NCI-H1417 treated with DMSO at 0.1 percent for 48 hours (cell line): ENCODE measurements at places on chromosomes 11 and 22.

DNA sequence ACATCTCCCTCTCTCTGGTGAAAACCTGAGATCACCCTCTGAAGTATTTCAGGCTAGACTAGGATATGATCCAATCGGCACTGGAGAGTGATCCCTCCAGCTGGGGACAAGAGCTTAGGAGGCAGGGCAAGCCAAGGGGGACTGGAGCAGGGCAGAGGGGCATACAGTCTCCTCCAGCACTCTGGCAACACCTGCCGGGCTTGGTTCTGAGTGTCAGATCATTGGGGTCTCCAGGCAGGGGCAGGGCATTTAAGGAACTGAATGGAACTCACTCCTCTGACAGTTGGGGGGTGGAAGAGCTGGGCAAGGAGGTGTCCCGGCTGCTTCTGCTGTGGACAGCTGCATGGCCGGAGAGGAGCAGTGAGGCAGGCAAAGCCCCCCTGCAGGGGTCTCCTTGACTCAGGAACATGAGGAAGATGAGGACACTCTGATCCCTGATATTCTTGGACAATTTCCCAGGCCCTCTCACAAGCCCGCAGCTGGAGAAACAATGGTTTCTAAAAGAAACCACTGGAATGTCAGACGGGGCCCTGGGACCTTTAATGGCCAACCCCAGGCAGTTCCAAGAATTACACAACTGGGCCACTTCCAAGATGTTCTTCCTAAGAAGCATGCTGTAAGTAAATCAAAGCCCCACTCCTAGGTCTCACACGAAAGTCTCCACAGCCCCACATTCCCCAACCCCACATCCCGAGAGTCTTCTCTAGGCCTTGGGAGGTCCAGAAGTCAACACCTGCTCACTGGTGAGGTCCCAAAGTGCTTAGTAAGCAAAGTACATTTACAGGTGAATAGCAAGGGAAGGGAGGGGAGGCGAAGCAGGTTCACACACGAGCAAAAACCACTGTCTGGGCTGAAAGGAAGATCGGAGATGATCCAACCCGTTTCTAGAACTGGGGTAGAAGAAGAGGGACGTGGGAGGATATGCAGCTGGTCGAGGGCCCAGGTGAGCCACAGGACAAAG is 1.2 kb upstream of the CCDC86 start:
- DNase-seq: no peak

- no peak for DNase-seq
Measured at GRCh38 chr22:20919718-20920117, 2.5 kb downstream of the CRKL start.

DNA sequence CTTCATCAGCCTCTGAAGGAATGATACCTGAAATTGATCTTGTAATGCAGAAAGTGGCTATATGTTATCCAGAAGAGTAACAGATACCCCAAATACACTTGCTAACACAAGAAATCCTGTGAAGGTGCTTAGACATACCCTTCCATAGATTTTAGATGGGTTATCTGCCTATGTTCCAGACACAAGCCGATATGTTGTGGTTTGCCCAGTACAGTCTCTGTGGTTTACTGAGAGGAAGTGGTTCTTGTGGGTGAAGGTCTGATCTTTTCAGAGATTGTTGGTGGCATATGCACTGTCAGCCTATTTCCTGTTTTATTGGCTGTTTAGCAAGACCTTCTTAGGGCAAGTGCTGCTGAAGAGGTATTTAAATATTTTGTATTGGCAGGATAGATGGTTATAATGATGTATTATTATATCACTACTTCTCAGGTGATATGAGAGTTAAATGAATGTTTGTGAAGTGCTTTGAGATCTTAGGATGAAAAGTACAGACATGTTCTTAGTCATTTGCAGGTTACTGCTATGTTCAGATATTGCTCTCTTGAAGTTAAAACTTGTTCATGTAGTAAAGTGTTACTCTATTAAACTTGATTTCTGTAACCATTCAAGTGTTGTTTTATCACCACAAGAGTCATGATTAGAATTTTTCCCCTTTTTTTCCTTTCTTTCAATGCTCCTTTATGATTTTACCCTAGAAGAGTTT is 8.2 kb downstream of the ARHGEF12 start:
- DNase-seq: no peak

DNA sequence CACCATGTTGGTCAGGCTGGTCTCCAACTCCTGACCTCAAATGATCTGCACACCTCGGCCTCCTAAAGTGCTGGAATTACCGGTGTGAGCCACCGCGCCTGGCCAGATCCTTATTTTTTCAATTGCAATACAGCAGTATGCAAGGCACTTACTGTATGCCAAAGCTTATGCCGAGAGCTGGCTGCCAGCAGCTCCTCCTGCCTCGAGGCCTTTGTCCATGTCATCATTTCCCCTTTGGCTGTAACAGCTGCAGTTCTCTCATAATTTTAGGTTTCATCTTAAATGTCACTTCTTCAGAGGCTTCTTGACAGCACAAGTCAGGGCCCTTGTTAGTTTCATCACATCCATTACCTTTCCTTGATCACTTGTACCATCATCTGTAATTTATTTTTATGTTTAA is 1.5 kb upstream of the SREBF2 start:
- no peak for DNase-seq

DNA sequence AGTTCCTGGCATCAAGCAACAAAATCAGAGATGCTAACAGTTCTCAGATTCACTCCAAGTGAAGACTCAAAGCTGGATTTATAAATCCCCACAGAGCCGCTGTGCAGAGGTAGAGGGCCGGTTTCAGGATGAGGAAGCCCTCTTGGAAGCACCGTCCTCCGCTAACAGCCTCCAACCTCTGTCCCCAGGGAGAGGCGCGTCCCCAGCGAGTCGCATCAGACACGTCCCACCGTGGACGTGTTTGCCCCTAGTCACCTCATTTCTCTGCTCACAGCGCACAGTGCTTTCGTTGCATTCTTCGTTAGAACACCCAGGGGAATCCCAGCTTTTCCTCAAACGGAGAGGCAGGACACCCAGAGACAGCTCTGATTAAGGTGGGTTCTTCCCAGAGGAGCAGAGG is 642.9 kb downstream of the BRD1 start:
- no peak for DNase-seq

- no peak for DNase-seq
Measured at GRCh38 chr22:29193021-29193420, 12.7 kb upstream of the EMID1 start.

DNA sequence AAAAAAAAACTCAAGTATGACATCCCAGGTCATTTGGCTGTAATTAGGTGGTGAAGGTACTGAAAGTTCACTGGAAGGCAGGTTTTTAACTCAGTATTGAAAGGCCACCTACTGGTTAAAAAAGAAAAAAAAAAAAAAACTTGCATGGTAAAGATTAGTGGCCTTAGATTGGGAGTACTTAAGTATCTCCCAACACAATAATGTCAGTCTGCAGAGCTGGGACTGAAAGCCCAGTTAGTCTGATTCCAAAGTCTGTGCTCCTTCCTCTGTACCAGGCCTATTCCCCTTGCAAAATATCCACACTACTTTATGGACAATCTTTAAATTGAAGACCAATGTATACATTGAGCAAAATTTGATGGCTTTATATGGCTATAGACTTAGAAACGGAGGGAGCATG is 85.5 kb downstream of the NOX4 start:
- DNase-seq: peak; percentile 6

- DNase-seq: no peak
Measured at GRCh38 chr11:95081412-95081811, 8.2 kb upstream of the ENDOD1 start.

DNA sequence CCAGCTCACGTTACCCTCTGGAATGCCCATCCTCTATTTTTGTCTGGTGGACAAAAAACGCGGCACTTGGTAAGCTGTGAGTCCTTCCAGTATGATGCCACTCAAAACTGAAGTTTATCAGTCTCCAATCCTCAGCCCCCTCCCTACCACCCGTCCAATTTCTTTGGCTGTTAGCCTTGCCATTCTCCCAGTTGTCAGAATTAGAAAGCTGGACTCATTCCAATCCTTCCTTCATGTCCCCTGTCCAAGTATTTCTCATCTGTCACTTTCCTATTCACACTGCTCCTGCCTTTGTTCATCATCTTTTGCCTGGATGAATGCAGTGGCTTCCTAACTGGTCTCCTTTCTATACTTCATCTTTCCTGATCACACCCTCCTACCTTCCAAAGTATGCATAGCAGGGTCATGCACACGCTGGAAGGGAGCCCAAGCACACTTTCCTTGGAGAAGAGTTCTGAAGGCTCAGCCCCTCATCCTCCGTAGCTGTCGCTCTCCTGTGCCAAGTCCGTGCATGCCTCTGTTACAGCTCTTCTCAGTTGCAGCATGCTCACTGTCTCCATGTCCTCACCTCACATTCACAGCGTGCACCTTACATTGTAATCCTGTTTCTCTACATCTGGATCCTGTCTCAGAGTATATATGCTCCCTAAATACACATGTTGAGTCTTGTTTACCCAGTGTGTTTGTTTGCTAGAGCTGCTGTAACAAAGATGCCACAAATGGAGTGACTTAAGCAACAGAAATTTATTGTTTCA is 19.4 kb downstream of the APLP2 start:
- no peak for DNase-seq

DNA sequence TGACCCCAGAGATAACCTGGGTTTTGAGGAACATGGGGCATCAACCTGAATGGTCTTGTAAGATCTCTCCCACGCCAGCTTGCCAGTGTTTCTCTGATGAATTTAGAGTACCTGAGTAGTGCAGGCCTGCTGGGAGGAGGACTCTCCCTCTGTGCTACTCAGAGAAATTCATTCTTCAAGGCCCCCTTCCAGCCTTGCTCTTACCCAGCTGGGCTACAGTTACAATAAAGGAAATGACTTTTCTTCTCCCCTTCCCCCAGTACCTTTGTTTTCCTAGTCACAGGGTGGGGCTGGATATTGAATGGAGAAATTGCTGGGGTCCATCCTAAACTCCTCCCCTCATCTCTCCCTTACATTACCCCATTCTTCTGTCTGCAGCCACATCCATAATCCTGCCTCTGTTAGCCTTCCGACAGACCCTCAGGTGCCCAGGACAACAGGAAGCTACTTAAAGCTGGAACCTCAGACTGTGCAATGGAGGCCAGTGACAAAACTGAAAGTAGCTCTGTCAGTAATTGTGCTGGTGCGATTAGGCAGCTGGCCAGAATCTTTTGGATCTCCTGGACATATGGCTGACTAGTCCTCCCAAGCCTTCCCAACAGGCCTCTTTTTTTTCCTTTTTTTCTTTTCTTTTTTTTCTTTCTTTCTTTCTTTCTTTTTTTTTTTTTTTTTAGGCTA is 17.4 kb downstream of the LIMK2 start:
- no peak for DNase-seq

DNA sequence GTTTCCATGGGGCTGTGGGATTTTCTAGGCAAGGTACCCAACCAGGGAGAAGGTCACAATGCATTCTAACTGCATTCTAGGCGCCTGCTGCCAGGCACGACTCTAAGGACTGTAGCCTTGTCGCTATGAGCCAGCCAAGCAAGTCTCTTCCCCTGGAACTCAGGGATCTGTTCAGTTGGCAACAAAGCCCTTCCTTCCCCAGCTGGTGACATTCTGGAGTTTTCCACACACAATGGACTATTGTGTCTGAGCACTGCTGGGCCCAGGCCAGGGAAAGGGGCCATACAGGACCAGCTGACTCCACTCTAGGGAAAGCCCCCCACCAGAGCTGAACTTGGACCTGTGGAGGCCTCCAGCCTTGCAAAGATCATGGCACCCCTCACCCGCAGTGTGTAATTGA is 116.8 kb downstream of the RRAS2 start:
- no peak for DNase-seq

DNA sequence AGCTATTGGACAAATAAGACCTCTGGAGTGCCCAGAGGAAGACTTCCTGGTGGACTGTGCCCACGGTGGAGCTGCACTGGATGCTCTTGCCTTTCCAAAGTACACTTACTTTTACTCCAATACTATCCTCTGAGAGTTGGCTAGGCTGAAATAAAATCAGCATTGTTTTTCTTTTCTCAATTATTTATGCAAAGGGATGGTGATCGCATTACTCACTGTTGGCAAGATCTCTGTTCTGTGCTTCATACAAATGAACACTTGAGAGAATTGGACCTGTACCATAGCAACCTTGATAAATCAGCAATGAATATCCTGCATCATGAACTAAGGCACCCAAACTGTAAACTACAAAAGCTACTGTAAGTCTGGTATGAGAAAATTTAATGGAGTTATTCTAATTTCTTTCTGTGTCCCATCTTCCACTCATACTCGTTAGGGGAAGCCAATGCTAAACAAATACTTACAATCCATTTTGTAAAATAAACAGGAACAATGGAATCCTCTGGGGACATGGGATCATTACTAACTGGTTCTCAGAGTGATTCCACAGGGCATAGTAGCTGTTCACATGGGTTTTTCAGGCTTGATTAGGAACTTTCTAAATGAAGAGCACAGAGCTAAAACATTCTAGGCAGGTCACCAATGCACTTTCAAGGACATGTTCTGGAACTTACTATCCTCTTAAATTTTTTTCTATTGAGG is 26.3 kb downstream of the NLRP14 start:
- no peak for DNase-seq

- DNase-seq: no peak
Measured at GRCh38 chr11:124193221-124194010, 10.3 kb downstream of the OR10D3 start.

- no peak for DNase-seq
Measured at GRCh38 chr11:46617972-46618314, 590 bp downstream of the ATG13 start.

- no peak for DNase-seq
Measured at GRCh38 chr22:46614025-46614931, 5.9 kb upstream of the GRAMD4 start.

DNA sequence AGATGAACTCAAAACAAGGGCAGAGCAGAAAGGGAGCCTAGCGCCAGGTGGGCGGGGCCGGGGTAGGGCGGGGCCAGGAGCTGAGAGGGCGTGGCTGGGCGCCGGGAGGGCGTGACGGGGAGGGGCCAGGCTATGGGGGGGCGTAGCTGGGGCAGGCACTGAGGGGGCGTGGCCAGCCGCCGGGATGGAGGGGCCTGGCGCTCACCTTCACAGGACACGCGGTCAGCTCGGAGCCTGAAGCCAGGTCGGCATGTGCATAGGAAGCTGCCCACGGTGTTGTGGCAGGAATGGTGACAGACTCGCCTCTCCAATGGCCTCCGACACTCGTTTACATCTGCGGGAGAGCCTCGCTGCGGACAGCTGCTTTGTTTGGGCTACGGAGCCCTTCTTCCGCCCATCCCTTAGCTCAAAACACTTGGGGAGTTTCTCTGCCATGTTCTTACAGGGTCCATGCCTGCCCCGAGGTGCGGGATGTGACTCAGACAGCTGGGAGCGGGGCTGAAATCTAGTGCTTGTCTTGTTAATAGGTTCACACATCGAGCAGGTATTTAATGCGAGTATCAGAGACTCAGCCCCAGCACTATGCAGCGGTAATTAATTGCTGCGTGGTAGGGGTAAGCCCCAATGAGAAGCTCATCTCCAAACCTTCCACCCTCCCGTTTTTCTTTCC is 13.4 kb downstream of the VWCE start:
- DNase-seq: no peak

GRCh38 chr22:23289851-23290724 is 109.8 kb downstream of the BCR start:
- no peak for DNase-seq

GRCh38 chr11:59511675-59512074 is 336 bp downstream of the OR4D9 start:
- no peak for DNase-seq
